Hematopoietic multipotent progenitor cell treated with erythropoietin and hydrocortisone succinate and interleukin-3 and kit ligand, for 17 days (in vitro differentiated cells): ENCODE measurements at places on chromosomes 11 and 22.

GRCh38 chr11:93694557-93694956 lies 33.1 kb downstream of the CEP295 start:
- DNase-seq, result no peak

- DNase-seq, result no peak
These were observed 8.4 kb downstream of the KRTAP5-6 start for GRCh38 chr11:1705126-1706052.

- no peak for DNase-seq
These were observed 1.2 kb upstream of the TRIM3 start for GRCh38 chr11:6474806-6475500.

- no peak for DNase-seq
These were observed 19.0 kb upstream of the MYH9 start for GRCh38 chr22:36406721-36407120.

DNA sequence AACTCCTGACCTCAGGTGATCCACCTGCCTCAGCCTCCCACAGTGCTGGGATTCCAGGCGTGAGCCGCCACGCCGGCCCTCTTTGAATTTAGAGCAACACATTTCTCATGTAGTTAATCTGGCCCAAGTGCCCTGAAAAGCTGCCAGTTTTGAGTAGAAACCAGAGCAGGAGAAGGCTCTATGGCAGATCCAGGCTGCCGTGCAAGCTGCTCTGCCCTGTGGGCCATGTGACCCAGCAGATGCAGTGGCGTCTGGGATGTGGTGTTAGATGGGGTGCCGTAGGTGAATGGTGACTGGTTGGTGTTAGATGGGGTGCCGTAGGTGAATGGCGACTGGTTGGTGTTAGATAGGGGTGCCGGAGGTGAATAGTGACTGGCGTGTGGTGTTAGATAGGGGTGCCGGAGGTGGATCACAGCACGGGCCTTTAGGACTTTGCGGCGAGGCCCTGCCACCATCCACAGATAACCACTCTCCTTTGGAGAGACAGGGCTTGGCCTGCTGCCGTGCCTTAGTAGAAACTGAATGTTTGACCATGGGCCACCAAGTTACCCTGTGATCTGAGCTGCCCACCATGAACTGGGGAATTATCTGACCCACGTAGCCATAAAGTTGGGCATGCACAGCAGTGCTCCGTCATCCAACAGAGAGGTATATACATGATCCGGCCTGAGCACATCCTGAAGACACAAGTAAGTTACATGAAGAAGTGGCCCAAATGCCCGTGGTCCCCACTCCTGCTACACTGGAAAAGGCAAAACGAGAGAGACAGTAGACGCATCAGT lies 32.7 kb downstream of the ASCL2 start:
- DNase-seq, result no peak

GRCh38 chr11:118170882-118171268 lies 5.6 kb downstream of the SCN2B start:
- DNase-seq, result no peak

DNA sequence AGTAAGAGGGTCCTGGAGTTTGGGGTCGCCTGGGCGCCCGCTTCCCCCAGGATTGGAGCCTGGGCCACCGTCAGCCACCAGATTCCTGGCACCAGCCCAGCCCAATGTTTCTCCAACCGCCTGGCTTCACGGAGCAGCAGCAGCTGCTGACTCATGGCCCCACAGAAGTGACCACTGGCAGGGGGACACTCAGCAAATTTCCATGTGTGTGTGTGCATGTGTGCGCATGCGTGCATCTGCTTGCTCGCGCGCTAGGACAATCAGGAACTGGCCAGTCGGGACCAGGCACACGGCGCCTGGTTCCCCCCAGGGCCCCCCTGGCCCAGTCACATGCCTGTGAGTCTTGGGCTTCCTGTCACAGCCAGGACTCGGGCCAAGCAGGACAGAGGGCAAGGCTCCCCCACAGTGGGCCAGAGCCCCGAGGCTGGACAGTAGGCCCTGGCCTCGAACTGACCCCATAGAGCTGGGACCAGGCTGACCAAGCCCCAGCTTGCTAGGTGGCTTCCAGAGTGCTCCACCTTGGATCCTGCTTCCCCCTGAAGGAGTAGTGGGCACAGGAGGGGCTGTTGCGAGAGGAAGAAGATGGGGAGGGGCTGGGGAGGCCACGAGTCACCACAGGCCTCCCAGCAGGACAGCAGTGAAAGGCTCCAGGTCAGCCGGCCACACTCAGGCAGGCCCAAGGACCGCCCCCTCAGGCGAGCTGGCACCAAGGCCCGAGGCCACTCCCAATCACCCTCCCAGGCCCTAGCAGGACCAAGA lies 3.2 kb downstream of the CTSD start:
- DNase-seq, result peak; percentile 53

- DNase-seq, result peak; percentile 92
These were observed 769 bp downstream of the MAFF start for GRCh38 chr22:38202437-38203089.

GRCh38 chr11:65730461-65730860 lies 9.9 kb upstream of the RNASEH2C start:
- no peak for DNase-seq

DNA sequence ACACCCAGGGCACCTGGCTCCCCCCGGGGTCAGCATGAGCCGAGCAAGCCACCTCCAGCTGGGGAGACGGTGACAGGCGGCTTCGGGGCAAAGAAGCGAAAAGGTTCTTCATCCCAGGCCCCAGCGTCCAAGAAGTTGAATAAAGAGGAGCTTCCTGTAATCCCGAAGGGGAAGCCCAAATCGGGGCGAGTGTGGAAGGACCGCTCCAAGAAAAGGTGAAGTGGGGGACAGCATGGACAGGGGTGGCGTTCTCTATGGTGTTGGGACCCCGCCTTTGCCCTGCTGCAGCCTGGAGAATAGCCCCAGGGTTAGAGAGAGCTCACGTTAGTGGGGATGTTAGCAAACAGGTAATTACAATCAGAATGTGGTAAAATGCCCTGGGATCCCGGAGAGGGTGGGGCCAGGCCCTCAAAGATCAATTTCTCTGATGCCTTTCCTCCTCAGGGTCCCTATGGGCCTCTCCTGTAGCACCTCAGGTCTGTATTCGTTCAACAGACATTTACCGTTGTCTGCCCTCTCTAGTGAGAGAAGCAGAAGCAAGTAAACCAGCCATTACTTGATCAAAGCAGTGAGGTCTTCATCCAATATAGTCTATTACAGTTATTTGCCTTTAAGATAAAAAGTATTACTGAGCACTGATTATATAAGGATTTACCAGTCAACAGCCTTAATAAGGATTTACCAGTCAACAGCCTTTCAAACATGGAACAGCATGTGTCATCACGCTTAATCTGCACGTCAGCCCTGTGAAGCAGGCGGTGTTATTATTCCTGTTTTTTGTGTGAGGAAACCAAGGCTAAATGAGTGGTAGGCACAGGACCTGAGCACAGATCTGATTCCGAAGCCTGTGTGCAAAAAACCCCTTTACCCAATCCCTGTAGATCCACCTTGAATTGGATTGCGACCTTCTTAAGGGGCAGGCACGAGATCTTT lies 1.0 kb downstream of the CCDC86 start:
- no peak for DNase-seq

DNA sequence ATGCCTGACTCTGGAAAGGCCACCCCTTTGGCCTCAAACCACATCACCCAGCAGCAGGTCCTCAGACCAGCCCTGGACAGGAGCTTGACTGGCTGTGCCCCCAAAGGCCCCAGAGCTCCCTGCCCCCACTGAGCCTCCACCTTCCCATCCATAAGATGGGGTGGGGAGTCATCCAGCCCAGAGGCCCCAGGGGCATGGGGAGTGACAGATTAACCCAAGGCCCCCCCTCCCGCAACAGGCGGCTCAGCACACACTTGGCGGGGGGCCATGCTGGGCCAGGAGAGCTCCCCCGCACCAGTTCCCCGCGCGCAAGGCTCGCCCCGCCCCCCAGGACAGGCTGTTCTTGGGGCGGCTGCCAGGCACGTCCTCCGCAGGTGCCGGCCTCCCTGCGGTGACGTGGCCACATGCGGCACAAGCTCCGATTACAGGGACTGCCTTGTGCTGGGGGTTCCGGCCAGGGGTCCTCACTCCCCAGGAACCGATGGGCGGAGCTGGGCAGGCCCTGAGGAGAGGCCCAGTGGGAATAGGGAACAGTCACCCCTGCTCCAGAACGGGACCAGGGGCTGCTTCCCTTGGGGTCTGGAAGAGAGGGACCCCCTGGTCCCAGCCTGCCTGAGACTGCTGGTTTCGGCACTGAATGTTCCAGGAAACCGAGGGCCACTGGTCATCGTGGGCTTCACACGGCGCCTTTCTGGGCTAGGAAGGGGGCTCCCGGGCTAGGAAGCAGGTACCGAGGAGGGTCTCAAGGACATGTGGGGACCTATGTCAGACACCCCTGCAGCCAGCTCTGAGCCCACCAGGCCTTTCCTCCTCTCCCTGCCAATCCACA lies 5.1 kb upstream of the CDKN1C start:
- DNase-seq, result no peak

DNA sequence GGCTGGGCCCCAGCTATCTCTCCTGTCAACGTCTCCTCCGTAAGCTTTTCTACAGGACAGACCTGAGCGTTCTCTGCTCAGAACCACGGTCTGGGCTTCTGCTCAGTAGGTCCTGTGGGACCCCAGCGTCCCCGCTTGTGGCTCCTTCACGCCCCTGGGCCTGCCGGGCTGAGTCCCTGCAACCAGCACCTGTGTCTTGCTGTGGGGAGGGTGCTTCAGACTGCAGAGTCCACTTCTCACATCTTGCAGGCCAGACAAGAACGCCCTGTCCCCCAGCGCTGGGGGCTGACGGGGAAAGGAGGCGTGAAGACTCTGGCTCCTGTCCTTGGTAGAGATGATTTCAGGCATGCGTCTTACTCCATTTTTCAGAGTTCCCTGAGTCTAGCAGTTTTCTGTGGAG lies 1480.8 kb downstream of the BRD1 start:
- no peak for DNase-seq

GRCh38 chr11:61650781-61651571 lies 29.2 kb upstream of the DAGLA start:
- no peak for DNase-seq

- DNase-seq, result no peak
These were observed 160.0 kb downstream of the NAV2 start for GRCh38 chr11:19872512-19873145.

DNA sequence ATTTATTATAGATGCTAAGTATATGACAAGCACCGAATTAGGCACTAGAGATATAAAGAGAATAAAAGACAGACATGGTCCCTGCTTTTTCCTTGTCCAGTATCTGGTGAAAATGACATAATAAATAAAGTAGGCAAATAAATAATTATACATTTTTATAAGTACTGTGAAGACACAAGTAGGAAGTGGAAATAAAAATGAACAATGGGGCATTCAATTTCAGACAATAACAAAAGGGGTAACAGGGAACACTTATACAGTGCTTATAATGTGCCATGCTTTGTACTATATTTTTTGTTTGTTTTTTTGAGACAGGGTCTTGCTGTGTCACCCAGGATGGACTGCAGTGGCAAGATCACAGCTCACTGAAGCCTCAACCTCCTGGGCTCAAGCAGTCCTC lies 4.3 kb downstream of the KBTBD3 start:
- no peak for DNase-seq

GRCh38 chr11:127133061-127133460 lies 132.5 kb upstream of the KIRREL3 start:
- DNase-seq, result no peak

DNA sequence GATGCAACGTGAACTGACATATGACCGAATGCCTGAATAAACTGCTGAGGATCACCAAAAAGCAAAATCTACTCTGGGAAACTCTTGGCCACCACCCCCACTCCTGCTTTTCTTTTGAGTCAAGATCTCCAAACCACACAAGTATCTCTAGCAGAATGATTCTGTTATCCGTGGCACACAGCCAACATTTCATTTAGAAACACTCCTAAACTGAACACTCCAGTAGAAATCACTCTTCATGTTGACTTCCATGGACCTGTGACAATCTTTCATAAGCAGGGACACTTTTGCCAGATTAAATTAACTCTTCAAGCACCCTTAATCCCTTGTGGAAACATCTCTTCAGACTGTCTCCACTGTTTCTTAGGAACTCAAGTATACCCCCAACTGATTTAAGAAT lies 44.4 kb downstream of the VSIG10L2 start:
- DNase-seq, result no peak

GRCh38 chr11:76131142-76131541 lies 75.2 kb downstream of the WNT11 start:
- no peak for DNase-seq

DNA sequence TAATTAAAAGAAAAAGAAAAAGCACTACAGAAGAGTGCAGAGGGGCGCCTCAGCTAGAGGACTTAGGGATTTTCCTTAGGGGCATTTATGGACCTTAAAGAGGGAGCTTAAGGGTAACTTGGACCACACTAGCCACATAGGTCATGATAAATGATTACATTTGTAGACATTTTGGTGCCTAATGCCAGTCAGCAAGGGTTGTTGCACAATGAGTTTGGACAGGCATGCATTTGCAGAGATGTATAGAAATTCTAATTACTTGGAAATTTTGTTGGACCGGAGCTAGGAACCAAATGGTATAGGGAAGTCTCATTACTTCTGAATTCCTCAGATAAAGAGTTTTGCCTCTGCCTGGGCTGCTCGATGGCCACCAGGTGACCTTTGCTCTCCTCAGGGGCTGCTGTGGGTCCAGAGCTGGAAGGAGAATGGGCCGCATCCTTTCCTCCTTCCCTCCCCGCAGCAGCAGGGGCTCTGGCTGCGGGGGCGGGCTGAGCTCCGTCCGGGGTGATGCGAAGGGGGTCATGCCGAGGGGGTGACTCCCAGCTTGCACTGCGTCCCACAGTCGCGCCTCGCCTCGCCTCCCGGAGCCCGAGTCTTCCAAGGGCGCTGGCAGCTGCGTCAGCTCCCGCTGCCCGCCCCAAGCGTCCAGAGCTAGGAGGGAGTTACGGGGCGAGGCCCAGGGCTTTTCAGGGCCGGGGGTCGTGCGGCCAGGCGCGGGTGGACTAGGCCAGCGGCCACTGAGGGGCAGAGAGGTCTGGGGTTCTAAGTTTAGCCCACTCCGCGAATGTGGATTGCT lies 20.3 kb upstream of the MALAT1 start:
- DNase-seq, result peak; percentile 57

DNA sequence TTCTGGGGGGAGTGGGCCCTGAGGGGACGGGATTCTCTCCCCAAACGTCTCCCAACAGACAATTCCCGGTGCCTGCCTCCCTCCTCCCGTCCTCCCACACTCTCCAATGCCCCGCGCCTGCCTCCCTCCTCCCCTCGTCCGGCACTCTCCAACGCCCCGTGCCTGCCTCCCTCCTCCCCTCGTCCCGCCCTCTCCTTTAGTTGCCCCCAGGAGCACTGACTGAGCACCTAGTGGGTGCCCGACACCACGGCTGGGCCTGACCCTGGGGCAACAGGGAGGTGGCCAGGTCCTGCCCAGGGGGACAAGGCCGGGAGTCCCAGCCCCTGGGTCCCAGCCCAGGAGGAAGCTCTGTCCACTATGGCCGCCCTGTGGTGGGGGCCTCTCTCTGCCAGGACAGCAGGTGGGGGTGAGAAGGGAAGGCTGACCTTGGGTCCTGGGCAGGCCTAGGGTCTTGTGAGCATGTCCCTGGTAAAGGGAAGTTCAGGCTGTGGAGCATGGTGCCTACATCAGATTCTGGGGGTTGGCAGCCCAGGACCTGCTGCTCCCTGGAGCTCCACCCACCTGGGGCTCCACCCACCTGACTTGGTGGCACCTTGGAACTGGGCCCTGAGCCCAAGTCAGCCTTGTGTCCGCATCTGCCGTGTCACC lies 942.3 kb downstream of the BRD1 start:
- DNase-seq, result no peak
